ENCODE measurements at places on chromosomes 13 and 19.

- peak; percentile 80 for DNase-seq
These were observed 885 bp downstream of the TGFB1 start for GRCh38 chr19:41352609-41353465.

DNA sequence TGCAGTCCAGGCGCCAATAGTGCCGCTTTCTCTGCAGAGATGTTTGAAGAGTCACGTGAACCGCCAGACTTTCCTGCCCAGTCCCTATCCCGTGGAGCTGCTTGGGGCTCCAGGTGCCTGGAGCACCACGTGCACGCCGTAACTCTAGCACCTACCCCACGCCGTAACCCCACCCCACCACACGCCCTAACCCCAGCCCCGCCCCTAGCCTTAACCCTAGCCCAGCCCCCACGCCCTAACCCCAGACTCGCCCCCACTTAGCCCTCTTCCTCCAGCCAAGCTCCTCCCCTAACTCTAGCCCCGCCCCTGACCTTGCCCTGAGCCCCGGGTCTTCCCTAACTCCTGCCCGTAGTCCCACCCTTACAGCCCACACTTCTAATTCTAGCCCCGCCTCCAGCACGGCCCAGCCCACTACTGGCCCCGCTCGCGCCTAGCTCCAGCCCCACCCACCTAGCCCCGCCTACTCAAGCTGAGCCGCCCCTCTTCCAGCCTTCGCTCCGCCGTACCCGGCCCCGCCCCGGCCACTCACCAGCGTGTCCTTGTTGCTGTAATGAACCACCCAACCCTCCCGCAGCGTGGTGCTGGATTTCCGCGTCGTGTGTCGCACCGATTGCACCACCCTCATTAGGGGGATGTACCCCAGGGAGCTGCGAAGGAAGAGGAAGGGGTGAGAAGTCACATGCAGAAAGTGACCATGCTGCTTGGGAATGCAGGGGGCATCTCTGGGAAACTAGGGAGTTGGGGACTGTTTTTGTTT, 19.5 kb downstream of the PRKD2 start:
- no peak for DNase-seq

GRCh38 chr19:22620912-22621311, 13.2 kb upstream of the ZNF492 start:
- DNase-seq, result no peak

DNA sequence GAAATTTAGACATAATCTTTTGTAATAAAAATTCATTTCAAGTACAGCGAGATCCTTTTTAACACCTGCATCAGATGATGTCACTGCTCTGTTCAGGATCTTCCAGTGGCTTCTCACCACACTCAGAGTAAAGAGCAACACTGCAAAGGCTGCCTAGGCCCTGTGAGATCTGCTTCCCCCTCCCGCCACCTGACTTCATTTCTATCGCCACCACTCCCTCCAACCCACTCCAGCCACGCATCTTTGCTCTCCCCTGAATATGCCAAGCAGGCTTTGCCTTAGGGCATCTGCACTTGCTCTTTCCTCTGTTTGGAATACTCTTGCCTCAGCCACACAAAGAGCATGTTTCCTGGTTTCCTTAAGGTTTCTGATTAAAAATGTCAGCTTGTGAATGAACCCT, 58.3 kb downstream of the MBNL2 start:
- DNase-seq, result no peak

GRCh38 chr19:57171551-57172081, 4.3 kb upstream of the DUXA start:
- peak; percentile 19 for DNase-seq

GRCh38 chr13:112061367-112062061, 5.4 kb upstream of the SOX1 start:
- no peak for DNase-seq

DNA sequence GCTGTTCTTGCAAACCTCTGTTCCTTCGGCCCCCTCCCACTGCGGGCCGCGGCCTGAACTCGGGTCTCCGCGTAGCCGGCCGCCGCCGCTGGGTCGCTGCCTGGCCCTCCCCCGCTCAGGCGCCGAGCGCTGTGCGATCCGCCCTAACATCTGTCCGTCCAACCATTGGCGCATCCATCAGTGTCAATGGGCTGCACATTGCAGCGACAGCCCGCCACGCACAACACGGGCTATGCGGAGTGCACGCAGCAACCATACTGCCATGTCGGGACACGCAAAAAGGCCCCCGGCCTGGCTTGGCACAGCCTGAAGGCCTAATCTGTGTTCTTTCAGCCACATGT, 2.6 kb upstream of the TSHZ3 start:
- DNase-seq, result no peak

- peak; percentile 88 for DNase-seq
These were observed 35.7 kb upstream of the MATK start for GRCh38 chr19:3821857-3822364.

- no peak for DNase-seq
These were observed 316.4 kb downstream of the GPC5 start for GRCh38 chr13:91714855-91715254.

- DNase-seq, result no peak
These were observed 556.7 kb downstream of the PCDH9 start for GRCh38 chr13:66673401-66673800.

- no peak for DNase-seq
These were observed 1707.6 kb upstream of the SLC10A2 start for GRCh38 chr13:104773775-104774174.

GRCh38 chr19:31055454-31055853, 293.8 kb downstream of the TSHZ3 start:
- DNase-seq, result no peak

GRCh38 chr19:10214784-10215183, 16.3 kb downstream of the S1PR2 start:
- no peak for DNase-seq

GRCh38 chr13:27130979-27131623, 40.5 kb downstream of the USP12 start:
- peak; percentile 88 for DNase-seq

DNA sequence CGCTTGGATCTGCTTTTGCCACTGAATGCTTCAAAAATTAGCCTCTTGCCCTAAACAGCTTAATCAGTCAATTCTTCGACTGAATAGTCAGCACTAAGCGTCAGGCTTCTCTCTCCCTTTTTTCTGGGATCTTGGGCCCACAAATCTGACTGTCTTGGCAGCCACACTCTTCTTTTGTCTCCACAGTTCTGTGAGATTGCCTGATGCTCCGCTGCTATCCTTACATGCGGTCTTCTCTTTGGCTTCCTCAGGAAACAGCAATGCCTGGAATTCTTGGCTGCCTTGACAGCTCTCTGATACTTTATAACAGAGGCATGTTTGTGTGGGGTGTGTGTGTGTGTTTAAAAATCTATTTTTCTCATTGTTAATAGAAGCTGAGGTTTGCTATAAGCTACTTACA, 32.6 kb downstream of the ERCC5 start:
- no peak for DNase-seq

DNA sequence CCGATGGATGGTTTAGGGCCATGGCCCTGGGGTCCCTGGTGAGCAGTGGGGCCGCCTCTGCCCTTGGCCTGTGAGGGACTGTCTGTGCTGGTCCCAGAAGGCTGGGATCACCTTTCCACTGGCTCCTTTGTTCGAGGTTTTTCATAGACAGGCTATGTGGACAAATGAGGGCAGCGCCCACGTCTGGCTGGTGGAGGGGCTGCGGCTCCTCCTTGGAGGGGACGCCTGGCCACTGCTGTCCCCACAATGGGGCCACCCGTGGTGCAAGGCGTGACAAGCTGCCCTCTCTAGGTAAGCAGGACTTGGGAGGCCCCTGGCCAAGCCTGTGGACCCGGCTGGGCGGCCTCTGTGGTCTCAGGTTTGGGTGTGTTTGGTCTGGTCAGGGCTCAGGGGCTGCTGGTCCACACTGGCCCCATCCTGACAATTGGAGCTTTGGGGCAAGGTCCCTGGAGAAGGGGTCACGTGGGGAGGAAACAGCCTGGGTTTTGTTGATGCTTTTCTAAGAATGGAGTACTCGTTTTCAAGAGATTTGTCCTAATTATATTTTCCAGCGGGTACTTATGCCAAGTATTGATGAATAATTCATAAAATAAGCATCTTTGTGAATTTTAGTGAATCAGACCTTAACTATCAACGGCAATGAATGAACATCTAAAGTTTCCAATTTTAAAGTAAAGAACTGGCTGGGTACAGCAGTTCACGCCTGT, 33.3 kb downstream of the MCF2L start:
- DNase-seq, result no peak

GRCh38 chr13:112635323-112635722, 47.4 kb upstream of the TUBGCP3 start:
- no peak for DNase-seq

- DNase-seq, result no peak
These were observed 125.9 kb downstream of the SIPA1L3 start for GRCh38 chr19:38032951-38033350.

DNA sequence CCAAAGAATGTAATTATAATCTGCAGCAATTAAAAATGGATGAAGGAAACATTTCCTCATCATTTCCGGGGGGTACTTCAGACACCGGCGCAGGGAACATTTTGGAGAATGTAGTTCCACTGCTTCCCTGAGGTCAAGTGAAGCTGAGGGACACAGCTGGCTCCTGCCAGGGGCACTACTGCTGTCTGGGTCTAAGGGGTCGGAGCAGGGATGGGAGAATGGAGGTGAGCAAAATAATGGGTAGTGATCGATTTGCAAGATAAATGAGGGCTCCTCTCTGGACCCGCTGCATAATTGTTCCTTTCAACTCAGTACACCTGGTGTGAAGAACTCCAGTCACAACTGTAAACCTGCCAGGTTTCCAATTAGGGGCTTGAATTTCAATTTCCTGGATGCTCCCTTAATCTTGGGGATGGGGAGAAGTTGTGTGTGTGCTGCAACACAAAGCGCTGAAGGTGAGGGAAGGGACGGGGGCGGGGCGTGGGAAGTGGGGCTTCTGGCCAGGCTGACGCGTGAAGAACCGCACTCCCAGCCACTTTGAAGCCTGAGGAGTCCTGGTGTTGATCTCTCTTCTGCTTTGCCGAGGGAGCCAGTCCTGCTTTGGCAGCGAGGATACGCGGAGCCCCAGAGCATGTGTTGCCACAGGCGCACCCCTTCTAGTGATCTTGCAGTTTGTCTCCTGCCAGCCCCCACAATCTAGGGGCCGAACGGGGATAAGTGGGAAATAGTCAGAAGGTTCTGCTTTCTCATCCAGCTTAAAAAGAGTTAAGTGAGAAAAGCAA, 57.9 kb upstream of the PCDH8 start:
- DNase-seq, result no peak

- no peak for DNase-seq
These were observed 234.7 kb downstream of the RBM26 start for GRCh38 chr13:79171141-79172061.

DNA sequence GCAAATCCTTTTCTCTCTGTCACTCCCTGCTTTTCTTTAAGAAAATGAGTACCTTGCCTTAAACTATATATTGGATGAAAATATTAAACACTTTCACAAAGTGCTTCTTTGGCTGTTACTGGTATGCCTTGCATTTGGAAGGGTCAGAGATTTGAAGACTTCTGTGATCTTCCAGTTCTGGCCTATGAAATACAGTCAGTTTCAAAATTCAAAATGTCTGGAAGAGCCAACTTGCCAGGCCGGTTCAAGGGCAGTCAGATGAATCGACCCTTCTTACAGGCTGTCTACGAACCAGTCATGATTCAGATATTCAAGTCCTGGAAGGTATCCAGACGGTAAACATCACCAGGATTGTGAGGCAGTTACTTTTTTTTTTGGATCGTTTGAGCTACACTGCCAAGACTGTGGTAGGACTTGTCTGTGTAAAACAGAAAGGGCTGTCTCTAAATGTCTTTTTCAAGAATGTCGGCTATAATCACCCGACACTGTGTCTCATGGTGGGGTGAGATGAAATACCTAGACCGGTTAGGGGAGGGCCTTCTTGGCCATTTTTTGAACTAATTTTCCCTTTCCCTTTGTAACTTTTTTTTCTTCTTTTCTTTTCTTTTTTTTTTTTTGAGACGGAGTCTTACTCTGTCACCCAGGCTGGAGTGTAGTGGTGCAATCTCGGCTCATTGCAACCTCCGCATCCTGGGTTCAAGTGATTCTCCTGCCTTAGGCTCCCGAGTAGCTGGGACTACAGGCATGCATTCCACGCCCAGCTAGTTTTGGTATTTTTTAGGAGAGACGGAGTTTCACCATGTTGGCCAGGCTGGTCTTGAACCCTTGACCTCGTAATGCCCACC, 11.2 kb downstream of the ACTN4 start:
- DNase-seq, result no peak

DNA sequence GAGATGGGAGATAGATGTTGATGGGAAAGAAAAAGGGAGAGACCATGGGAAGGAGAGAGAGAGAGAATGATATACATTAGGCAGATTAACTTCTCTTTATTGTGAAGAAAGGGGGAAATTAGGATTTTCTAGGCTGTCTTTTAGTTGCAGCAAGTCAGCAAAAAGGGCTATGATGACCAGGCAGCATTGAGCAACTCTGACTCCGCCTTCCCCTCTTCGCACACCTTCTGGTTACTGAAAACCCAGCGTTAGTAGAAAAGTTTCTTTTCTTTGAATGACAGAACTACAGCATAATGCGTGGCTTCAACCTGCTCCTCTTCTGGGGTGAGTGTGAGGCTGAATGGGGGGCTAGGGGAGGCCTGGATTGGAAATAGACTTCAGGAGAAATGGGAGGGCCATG, at the start of gene ADGRE1:
TSS of gene ADGRE1 (plus strand) at position 264 of the 400 bp plus-strand sequence. CDS start at position 294, 30 bp downstream.
- peak; percentile 32 for DNase-seq

DNA sequence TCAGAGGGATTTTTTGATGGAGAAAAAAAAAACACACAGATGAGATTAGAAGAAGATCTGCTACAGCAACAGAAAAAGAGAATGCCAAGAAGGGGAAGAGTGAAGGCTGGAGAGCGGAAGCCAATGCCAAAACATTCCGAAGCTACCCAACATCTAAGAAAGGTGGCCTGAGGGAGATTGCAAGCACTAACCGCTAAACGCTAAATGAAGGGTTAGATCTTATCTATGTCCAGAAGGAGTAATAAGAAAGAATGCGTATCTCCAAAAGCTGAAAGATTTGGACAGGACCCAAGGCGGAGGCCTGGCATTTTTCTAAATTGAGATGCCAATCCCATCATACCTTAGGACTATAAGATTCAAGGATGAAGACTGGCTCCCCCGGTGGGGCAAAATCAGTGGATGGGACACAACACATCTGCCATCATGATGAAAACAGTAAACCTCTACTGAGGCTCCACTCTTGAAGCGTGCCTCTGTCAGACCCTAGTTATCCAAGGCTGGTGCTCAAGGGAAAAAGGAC, 15.6 kb upstream of the HMGB1 start:
- DNase-seq, result no peak

GRCh38 chr19:7969555-7969939, 26.1 kb upstream of the TIMM44 start:
- DNase-seq, result no peak

Data from stimulated activated CD4-positive, alpha-beta T cell treated with anti-CD3 and anti-CD28 coated beads, Interleukin-4, amount 100 ng/mL, for 24 hours (primary cell).